Tibial artery (tissue), 4 donors: ENCODE measurements at places on chromosomes 7 and 10.
A peak's percentile ranks its signal among the peaks of the same experiment; 100 is the strongest.

GRCh38 chr10:1367938-1368841 is 312.0 kb downstream of the WDR37 start:
- no peak for DNase-seq

- peak; percentile 95 for DNase-seq
Observed at GRCh38 chr10:31602541-31603234, 283.7 kb downstream of the ZEB1 start.

DNA sequence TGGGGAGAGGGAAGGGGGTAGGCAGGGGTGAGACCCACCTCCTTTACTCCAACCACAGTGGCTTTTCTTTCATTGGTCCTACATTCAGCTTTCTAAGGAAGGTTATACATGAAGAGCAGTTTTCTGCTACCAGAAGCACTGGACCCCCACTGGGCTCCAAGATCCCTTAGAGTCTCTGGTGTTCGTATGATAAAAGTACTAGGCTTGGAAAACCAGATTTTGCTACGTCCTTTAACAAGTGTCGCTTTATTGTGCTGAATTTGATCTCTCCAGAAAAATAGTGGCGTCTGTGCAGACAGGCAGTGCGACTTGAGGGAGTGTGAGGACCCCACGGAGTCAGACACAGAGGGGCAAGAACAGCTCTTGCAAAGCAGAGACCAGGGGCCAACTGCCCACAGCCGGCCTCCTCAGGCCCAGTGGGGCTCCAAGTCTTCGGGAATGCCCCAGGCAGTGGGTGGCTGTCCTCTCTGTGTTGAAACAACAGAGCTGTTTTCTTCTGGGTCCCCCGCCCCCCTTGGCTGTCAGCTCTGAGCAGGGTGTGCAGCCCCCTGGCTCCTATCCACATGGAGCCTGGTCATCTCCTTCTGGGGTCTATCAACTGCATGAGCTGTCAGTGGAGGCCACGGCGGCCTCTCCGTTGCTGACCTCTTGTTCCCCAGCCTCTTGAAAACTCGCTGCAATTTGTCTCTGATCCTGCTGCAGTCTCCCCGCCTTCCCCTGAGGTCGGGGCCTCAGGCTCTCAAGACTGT is 333.2 kb downstream of the RPS24 start:
- no peak for DNase-seq

DNA sequence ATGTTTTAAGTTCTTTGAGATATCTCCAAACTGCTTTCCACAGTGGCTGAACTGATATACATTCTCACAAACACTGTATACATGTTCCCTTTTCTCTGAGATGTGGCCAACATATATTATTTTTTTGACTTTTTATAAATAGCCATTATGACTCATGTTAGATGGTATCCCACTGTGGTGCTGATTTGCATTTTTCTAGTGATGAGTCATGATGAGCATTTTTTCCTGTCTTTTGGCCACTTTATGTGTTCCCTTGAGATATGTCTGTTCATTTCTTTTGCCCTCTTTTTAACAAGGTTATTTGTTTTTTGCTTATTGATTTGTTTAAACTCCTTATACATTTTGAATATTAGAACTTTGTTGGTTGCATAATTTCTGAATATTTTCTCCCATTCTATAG is 1055.1 kb downstream of the NXPH1 start:
- DNase-seq, result no peak
